ENCODE measurements at places on chromosomes 5 and 9.

DNA sequence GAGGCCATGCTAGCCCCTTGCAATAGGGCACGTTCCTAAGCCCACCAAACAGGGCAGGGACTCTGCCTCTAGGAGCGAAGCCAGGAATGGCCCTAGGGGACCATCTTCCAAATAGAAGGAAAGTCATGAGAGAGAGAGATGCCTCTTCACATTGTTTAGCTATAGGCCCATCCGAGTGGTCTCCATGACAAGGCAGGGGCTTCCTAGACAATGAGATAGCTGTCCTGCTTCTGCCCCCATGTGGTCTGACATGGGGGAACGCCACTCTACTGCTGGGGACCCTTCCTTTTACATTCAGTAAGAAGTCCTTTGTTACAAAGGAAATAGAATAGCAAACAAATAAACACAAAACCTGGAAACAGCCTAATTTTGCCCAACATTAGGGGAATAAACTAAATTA, 17.9 kb upstream of the KIF4B start:
- DNase-seq, result no peak

DNA sequence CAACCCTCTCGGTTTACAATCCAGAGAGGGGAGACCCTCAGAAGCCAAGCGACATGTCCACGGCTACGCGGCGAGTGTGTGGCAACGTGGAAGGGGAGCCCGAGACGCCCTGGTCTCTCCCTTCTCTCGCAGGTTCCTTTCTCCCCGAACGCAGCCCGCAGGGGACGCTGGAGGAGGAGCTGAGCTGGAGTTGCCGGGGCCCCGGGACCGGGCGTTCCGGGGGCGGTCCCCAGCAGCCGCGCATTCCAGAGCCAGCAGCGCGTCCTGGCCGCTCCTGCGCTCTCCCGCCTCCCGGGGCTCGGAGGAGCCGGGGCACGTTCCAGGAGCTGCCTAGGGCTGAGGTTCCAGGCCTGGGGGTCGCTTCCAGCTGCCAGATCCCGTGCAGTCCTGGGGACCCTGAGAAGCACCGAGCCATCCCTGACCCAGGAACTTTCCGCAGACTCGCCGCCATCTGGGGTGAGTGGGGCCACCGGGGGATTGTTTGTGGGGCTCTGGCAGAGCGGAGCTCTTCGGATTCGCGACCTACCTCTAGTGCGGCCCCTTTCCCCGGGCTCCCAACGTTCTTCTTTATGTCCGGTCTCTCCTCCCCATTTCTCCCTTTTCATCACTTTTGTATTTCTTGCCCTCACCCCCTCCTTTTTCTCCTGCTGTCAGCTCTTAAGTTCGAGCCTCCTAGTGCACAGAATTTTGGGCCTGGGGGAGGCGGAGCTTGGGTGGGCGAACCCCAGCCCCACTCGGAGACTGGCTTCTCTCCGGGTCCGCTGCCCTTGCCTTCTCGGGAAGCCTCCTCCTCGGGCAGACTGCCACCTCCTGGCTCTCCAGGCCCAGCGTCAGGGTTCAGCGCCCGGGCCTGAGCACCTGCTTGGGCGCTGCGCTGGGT, at the start of gene SMIM3:
SMIM3 (plus strand) TSS at position 241 of the 880 bp plus-strand sequence. CDS start 16,684 bp downstream, outside the sequence.
- DNase-seq, result peak; percentile 53

- no peak for DNase-seq
These were observed 45.5 kb upstream of the IL7R start for GRCh38 chr5:35811108-35811741.

DNA sequence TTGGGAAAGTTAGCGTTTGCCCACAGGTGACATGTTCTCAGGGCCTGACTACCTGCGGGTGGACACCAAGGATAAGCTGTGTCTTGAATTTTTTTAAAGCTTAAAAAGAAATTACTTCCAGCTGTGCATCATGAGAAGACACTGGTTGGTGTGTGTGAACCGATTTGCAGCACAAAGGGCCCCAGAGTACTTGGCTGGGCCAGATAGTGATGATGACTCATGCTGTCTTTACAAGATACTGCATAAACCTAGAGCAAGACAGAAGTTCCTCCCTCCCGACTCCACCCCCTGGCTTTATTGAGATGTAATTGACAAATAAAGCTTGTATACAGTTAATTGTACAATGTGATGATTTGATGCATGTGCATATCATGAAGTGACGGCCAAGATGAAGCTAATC, 212.8 kb downstream of the NXNL2 start:
- DNase-seq, result no peak

DNA sequence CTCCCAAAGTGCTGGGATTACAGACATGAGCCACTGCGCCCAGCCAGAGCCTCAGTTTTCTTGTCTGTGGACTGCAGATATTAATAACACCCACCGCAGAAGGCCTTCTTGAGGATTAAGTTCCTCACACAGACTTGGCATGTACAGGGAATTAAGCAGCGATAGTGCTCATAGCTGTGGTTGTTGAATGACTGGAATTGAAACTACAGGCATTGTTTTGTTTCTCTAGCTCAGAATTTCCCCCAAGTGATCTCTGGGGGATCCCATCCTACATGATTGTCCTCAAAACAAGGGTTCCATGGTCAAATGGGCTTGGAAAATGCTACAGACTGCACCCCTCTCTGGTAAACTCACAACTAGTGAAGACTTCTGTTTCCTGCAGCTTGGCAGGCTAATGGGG, 44.2 kb upstream of the TDRD7 start:
- no peak for DNase-seq

GRCh38 chr9:112479221-112479620, 7.4 kb upstream of the KIAA1958 start:
- DNase-seq, result no peak

DNA sequence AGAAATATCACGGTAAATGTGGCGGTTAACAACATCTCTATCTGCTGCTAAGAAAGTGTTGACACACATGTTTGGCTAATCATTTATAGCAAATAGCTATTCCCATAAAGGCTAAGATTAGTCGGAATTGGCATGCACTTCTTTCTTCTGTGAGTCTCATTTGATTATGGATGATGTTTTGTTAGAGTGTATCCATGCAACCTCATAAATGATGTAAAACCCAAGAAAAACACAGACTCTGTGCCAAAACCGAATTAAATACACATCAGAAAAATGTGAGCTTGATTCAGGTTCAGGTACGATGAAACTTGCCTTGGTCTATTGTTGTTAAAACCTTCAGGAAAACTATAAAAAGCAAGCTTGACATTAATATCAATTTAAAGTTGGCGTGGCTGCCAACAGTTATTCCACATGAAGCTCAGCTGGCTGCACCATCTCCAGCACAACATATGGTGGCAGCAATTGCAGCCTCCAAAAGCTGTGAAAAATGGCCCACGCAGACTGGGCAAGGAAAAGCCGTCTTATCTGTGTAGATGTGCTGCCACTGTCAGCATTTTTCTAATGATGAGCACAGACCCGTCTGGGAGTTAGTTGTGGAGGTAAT, 41.1 kb upstream of the ICE1 start:
- no peak for DNase-seq

DNA sequence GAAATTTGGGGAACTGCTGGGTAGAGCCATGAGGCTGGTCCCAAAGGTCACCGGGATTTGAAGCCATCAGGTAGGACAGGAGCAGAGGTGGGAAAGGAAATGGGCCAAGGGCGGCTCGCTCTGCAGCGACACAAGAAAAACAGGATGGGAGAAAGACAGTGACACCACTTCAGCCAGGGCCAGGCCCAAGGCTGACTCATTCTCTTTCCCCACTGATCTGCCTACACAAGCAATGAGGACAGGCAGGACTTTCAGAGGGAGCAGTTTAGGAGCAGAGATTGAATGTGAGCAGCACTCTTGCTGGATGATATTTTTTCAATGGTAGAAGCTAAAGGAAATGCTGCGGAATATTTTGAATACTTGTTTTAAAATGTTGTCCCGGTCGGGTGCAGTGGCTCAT, 3.5 kb downstream of the RUFY1 start:
- no peak for DNase-seq

- DNase-seq, result no peak
These were observed 40.9 kb upstream of the TNC start for GRCh38 chr9:115158661-115159481.

- DNase-seq, result no peak
These were observed 1.5 kb downstream of the C9orf40 start for GRCh38 chr9:74951107-74951720.

- DNase-seq, result no peak
These were observed 411.6 kb upstream of the PTGER4 start for GRCh38 chr5:40268088-40268487.

DNA sequence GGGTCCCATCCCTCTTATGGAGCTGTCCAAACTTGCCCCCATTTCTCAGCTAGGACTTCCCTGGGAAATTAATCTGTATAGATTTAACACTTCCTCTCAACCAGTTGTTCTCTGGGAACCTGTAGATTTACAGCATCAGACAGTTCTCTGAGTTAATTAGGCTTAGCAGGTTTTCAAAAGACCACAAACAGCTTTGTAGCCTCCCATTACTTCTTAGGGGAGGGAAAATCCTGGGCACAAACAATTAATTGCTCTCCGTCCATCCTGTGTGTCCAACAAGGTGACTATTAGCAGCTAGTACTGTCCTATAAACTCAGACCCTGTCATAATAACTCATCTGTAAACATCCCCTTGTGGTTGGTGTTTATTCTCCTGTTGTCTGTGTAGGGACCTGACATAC, 197.9 kb downstream of the GOLPH3 start:
- no peak for DNase-seq

DNA sequence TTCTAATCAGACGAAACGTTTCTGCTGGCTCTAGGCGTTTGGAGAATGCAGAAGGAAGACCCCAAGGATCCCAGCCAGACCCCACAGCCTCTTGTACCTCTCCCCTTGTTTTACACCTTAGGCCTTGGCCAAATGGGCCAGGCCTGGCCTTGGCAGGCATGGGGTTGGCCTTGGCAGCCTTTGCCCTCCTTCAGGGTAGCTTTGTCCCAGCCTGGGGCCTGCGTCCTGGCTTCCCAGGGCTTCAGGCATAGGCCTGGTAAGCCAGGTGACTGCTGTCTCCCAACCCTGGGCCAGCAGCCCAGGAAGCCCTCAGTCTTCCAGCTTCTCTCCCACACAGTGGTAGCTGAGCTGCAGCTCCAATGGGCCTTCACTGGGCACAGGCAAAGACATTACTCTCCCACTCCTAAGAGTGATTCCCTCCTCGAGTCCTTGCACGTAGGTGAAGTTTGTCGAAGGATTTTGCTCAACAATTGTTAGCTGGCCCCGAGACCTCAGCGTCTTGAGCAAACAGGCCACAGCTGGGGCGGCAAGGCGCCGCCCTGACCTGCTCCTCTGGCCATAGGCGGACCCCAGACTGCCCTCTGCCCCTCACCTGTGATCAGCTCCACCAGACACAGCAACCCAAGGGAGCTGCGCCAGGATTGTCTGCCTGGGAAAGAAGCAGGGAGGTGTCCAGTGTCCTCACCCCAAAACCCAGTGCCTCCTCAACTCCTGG, 1.1 kb upstream of the PITX1 start:
- DNase-seq, result no peak

- no peak for DNase-seq
These were observed 1028.5 kb downstream of the NR2F1-AS1 start for GRCh38 chr5:92552206-92553160.

- DNase-seq, result no peak
These were observed 98.5 kb downstream of the CACNA1B start for GRCh38 chr9:137975936-137976565.

DNA sequence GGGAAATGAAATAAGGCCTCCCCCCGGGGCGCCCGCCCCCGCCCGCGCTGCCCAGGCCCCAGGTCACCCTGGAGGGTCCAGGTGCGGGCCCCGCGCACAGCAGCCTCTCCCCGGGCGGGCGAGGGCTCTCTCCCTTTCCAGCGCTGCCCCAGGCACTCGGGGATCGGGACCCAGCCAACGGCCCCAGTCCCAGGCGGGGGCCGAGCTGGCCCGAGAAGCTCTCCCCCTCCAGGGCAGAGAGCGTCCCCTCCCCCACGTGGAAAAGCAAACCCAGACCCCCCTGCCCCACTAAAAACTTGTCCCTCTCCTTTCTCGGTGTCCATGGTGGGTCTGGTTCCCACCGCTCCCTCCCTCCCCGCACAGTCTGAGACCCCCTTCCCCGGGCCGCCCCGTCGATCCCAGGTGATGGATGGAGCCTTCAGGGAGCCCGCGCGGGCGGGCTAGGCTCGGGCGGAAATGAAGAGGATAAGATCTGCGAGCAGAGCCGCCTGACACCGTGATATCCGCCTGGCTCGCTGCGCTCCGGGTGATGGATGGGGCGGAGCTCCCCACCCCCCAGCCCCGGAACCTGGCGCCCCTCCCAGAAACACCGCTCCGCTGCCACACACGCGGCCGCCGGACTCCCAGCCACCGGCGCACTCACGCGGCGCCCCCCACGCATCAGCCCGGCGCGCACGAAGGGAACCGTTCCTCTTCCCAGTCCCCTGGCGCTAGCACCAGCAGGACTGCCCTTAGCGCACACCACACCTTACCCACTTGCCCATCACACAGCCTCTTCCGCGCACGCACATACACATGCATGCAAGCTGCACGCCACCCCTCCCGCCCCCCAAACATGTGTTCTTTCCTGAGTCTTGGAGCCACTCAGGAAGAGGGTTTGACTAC, 81.7 kb upstream of the ZBTB43 start:
- peak; percentile 65 for DNase-seq

DNA sequence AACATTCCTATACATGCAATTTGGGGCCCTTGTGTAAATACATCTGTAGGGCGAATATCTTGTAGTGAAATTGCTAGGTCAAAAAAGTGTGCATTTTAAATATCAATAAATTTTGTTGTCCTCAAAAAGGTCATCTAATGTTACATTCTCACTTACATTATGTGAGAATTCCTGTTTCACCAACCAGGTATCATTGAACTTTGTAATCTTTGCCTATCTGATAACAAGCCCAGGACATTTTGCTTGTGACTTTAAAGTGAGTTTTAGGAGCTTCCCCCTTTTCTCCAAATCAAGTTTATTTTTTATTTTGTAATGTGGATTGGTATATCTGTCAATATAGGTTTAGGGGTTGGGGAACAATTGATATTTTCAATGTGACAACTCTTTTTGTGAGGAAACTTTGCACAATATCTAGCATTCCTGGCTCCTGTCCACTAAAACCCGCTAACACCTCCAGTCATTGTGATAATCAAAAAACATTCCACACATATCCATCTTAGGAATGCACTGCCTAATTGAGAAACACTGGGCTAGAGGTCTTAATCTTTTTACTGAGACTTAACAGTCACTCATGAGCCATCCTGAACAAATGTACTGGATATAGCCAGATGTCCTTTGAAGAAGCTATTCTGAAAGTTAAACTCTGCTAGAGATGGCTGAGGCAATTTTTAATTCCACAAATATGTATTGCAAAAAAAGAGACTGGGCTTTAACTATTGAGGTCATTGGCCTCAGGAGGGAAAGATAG, 72.5 kb upstream of the SLC1A1 start:
- DNase-seq, result no peak

- peak; percentile 32 for DNase-seq
These were observed 114.5 kb upstream of the LMX1B start for GRCh38 chr9:126499005-126499910.

DNA sequence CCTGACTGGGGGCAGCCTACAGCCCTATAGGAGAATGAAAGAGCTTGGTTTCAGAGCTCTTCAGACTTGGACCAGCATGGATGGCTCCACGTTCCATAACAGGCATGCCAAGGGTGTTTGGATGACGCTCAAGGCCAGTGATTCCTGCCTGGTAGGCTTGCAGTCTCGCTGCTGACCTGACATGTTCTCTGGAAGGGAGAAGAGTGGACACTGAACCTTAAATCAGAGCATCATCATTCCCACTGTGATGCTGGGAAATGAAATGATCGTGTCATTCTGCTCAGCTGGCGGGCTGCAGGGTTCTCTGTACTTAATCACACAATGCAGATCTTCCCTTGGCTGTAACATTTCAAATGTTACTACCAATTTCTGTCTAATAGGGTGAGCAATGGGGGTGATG, 57.0 kb downstream of the CFAP90 start:
- DNase-seq, result no peak

GRCh38 chr5:25891691-25892090, 1146.7 kb downstream of the CDH9 start:
- DNase-seq, result no peak

- DNase-seq, result no peak
These were observed 215.0 kb downstream of the FSTL4 start for GRCh38 chr5:133397348-133397747.

Measured in stimulated activated CD4-positive, alpha-beta T cell treated with anti-CD3 and anti-CD28 coated beads, Interleukin-1b, Interleukin-23, amount 100 ng/mL, for 4 hours (primary cell).